ENCODE measurements at places on chromosomes 1 and 21.
A peak's percentile ranks its signal among the peaks of the same experiment; 100 is the strongest.

DNA sequence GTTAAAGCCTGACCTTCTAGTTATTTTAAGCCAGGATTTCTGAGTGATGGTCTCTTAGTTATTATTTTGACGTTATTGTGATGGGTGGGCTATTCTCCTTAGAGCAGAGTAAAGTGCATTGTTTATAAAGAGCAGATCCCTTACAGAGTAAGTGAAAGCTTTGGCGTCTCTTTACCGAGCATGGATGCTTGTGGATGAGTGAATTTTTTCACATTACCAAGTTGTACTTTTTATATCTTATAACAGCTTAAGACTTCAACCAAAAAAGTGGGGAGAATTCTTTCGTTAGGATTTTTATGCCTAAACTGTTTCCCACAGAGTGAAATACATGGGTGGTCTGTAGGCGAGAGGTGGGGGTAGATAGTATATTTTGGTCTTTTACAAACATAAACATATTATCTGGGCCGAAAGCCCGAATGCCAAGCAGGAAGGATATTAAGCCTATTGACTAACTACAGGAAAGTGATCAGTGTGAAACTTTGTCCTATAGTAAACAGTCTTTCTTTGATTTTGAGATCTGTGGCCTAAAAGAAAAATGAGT, 279.1 kb upstream of the C1orf105 start:
- DNase-seq: no peak

- no peak for DNase-seq
These were observed 15.5 kb upstream of the HMGB4 start for GRCh38 chr1:33848205-33848937.

DNA sequence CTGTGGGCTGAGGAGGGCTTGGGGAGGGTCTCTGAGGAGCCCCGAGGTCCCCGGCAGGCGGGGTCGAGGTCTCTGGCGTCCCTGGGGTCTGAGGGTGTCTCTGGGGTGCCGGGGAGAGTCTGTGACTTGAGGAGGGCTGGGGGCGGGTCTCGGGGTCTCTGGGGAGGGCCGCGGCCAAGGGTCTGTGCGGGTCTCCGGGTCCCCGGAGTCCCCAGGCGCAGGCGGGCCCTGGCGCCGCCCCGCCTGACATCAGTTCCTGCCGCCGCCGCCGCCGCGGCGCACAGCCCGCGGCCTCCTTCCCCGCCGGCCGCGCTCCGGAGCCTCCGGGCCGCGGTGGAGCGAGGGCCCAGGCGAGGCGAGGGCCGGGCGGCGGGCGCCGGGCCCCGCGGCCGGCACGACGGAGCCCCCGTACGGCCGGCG, at the start of gene PLEKHM2:
Gene PLEKHM2, plus strand, starts transcription at position 279 of the 420 bp plus-strand sequence. CDS start 239 bp downstream, outside the sequence.
- DNase-seq: peak; percentile 41

- no peak for DNase-seq
These were observed 16.4 kb upstream of the SEMA4A start for GRCh38 chr1:156136970-156137483.

GRCh38 chr1:236896716-236897115, 101.6 kb downstream of the MTR start:
- DNase-seq: no peak

- DNase-seq: no peak
These were observed 735.4 kb downstream of the LTN1 start for GRCh38 chr21:28257276-28257675.

- DNase-seq: peak; percentile 76
These were observed 9.6 kb downstream of the PROK1 start for GRCh38 chr1:110460253-110461220.
